Activated CD8-positive, alpha-beta memory T cell treated with anti-CD3 and anti-CD28 coated beads, Interleukin-2, amount 50 U/mL, for 48 hours (primary cell): ENCODE measurements at places on chromosomes 7 and 10.

DNA sequence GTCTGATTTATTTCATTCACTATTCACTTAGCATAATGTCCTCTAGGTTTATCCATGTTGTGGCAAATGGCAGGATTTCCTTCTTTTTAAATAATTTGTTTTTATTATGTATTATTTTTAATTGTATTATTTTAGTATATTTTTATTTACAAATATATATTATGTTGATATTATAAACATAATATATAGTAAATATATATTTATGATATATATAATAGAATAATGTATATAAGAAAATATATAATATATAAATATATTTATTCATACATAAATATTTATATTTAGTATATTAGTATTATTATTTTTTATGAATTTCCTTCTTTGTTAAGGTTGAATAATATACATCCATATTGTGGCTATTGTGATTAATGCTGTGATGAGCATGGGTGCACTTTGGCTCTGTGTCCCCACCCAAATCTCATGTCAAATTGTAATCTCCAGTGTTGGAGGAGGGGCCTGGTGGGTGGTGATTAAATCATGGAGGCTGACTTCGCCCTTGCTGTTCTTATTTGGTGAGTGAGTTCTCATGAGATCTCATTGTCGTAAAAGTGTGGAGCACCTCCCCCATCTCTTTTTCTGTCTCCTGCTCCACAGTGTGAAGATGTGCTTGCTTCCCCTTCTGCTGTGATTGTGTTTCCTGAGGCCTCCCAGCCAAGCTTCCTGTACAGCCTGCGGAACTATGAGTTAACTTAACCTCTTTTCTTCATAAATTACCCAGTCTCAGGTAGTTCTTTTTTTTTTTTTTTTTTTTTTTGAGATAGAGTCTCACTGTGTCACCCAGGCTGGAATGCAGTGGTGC is 52.3 kb upstream of the CYP2C18 start:
- no peak for DNase-seq

- no peak for DNase-seq
Observed at GRCh38 chr10:97683556-97684367, 3.3 kb downstream of the AVPI1 start.

GRCh38 chr7:112869111-112869774 is 79.0 kb upstream of the TMEM168 start:
- peak; percentile 67 for DNase-seq

- DNase-seq: no peak
Observed at GRCh38 chr10:114577133-114577532, 80.9 kb downstream of the ABLIM1 start.

GRCh38 chr7:151665368-151665767 is 145.7 kb upstream of the RHEB start:
- no peak for DNase-seq
